OCI-LY7 (cell line): ENCODE measurements at places on chromosomes 2 and 18.

DNA sequence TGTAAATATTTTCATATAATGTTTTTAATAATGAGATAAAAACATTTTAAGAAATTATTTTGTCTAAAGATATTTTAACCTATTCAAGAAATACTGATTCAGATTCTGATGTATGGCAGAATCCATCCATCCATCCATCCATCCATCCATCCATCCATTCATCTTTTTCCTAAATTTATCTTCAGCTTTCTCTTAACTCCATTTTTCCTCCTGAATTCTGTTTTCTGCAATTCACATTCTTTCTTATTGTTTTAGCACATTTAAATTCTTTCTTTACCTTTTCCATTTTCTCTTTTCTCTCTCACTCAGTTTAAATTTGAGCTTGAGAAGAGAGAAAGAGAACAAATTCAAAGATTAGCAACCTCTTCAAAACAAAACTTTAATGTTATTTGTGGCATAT, 3.6 kb downstream of the LRP1B start:
- DNase-seq = no peak

GRCh38 chr2:191151331-191151730, 537 bp upstream of the STAT4 start:
- no peak for DNase-seq

DNA sequence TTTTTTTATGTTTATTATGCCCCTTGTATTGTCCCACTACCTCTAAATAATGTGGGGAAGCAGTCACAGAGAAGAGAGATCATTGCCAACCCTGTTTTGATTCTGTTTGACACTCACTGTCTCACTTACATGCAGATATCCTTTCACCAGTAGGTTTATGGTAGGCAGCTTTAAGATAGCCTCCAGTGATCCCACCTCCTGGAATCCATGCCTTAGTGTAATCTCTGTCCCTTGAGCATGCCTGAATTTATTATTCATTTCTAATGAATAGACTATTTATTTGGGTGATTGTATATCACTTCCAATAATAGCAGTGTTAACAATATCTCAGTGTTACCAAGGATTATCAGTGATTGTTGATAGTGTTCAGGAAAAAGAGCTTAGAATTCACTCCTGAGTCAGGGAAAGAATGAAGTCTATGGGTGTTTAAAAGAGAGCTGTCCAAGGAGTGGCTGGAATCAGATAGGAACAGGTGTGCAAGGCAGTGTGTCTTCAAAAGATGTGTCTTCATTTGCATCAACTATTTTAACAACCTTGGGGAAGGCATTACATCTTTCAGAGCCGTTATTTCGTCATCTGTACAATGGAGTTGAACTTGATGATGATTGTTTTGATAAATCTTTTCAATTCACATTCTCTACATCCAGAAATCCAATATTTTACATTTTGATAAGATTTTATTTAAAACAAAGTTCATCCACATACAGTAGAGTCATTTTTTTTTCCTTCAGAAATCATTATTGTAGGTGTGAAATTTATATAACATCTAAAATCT, 31.9 kb downstream of the PKP4 start:
- DNase-seq = peak; percentile 48

DNA sequence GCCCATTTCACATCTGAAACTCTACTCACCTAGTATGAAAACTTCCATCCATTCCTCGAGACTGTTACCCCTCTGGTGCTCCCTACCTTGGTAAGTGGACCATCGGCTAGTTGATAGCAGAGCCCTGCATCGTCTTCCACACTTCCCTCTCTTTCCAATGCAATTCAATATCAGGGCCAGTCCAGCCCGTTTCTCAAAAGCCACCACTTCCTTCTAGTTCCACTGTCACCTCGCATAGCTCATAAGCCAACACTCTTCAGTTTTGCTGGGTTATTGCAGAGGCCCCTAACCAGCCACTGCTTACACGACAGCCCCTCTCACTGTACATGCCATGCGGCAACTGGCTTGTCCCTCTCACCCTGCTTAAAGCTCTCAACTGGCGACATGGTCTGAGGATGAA, 10.2 kb upstream of the ZNF407 start:
- DNase-seq = no peak

DNA sequence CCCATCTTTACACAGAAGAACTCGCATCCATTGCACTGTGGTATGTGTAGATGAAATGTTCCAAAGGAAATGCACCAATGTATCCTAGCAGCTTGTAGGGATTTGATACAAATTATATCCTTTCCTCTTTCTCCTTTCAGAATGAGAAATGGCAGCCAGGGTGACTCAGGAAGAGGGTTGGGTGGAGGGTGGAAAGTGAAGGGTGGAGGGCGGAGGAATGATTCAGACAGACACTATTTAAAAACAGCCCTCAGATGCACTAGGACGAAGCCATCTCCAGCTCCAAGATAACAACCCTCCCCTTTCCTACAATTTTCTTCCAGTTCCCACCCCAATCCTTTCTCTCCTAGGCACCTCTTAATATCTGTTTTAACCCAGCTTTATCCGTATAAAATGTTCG, 96.2 kb upstream of the STK39 start:
- DNase-seq = no peak

GRCh38 chr18:50218432-50219197, 23.7 kb upstream of the MYO5B start:
- DNase-seq = peak; percentile 54

DNA sequence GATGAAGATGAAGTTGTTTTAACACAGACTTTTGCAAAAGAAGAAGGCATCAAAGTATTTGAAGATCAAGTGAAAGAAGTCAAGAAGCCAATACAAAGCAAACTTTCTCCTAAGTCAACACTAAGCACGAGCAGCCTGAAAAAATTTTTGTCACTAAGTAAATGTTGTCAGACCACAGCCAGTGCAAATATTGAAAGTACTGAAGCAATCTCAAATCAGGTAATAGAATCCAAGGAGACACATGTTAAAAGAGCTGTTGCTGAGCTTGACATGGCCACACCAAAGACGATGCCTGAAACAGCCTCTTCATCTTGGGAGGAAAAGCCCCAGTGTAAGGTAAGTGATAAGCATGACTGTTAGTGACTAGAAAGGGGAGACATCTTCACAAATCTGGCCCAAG, 75.1 kb downstream of the FSIP2 start:
- no peak for DNase-seq

- peak; percentile 19 for DNase-seq
Measured at GRCh38 chr2:47271054-47272000, 116.2 kb upstream of the STPG4 start.

DNA sequence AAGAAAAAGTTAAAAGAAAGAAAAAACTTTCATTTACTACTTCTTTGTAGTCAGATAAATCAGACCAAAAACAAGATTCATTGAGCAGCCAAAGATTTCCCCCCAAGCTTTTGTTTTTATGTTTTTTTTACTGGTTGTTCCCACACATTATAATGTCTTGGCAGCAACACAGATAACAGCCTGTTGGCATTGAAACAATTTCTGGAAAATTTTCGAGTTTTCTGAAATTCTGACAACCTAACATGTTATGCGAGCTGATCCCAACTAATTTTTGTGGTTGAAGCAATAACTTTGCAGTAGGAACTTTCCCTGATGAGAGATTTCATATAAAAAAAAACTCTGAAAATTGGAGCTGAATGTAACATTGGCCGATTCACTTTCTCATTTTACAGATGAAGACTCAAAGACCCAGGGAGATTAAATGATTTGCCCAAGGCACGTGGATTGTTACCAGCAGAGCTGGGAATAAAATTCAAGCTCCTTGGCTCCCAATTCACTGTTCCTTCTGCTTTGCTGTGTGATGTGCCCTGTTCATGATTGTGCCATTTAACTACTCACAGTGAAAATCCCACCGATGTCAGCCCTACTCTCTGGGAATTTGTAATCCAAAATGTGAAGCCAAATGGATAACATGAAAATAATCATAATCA, 167.5 kb downstream of the GRB14 start:
- DNase-seq = no peak

DNA sequence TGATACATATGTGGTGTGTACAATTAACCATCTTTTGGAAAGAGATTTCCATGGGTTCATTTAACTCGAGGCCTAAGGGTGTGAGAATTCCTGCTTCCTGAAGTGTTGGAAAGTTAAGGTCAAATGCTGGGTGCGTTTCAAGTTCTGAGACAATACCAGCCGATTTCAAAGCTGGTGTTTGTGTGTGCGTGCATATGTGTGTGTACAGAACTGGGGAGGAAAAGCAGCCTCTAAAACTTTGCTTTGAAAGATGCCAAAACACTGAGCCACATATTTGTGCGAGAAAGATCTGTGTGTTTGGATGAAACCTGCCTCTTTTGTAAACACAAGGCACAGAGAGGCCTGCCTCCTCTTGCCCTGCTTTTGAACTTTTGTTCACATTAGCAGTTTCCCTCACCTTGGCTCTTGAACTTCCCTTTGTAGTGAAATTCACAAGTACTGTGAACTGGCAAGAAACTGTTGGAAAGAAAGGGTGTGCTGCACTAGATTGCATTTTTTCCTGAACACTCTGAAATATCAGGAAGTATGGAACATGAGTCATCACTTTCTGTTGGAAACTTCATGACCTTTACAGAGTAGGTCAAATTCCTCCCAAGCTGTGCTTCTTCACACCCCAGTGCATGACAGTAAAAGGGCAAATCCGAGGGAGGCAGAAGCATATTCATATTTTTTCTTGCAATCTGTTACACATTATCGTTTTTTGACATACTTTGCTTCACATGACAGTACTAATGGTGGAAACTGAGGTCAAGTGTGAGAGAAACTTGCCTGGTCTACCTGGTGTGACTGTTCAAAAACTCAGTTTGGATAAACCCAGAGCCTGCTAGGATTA, 20.0 kb upstream of the CAVIN2 start:
- DNase-seq = no peak

GRCh38 chr2:120269816-120270215, 17.2 kb downstream of the RALB start:
- no peak for DNase-seq

GRCh38 chr2:164474873-164475272, 146.4 kb downstream of the GRB14 start:
- DNase-seq = no peak

GRCh38 chr2:69989441-69990105, 28.1 kb upstream of the ASPRV1 start:
- no peak for DNase-seq

- no peak for DNase-seq
Measured at GRCh38 chr2:7683196-7683595, 766.0 kb downstream of the RNF144A start.

GRCh38 chr2:145744541-145745386, 1224.8 kb upstream of the ZEB2 start:
- DNase-seq = no peak

DNA sequence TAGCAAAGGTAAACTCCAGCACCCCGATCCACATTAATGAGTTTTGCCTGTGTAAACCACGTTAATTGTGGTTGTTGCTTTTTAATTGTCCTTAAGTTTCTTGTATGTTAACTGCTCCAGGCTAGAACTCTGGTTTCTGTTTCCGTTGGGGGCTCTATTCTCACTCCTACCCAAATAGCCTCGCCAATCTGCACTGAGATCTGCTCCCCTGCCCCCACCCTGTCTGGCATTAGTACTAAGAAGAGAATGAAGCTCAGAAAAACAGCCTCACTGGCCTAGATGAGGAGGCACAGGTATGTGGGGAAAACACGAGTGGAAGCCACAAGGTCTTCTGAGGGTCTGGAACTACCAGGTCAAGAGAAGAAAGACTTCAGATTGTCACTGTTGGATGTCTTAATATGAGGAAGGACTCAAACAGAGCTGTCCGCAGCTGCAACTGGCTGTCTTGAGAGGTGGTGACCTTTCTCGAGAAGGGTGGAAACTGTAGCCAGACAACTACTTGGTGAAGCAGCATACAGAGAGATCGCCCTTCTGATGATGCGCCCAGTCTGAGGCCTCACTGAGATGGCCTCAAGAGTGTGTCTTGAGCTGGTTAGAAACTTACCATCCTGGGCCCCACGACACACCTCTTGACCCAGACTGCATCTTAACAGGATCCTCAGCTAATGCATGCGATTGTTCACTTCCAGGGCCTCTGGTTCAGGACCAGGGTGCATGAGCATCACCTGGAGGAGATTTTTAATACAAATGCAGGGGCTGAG, 73.1 kb downstream of the TGOLN2 start:
- no peak for DNase-seq
